ENCODE measurements at places on chromosomes 7 and 10. TPM values are rescaled to one million over a fixed set of nuclear protein-coding genes. Genes with fewer than 3 reads are reported as not detected.

Gene POLR3A
- 14.8 TPM for total RNA-seq

Gene SBDS
- total RNA-seq: 104 TPM

Gene GDF10
- total RNA-seq: 0.09 TPM

Gene TMEM229A
- total RNA-seq: not detected

Gene ZNF365
- 1.3 TPM for total RNA-seq

Gene TET1
- total RNA-seq: 0.57 TPM

Gene ZDHHC6
- 29.0 TPM for total RNA-seq

Gene GPC2
- 0.92 TPM for total RNA-seq

All from A549 treated with CORT108297 at 1 μM for 4 hours (cell line).